Activated CD8-positive, alpha-beta memory T cell treated with anti-CD3 and anti-CD28 coated beads for 48 hours (primary cell): ENCODE measurements at places on chromosomes 4 and X.

- no peak for DNase-seq
These were observed 14.3 kb downstream of the DCAF8L1 start for GRCh38 chrX:27966955-27967354.

DNA sequence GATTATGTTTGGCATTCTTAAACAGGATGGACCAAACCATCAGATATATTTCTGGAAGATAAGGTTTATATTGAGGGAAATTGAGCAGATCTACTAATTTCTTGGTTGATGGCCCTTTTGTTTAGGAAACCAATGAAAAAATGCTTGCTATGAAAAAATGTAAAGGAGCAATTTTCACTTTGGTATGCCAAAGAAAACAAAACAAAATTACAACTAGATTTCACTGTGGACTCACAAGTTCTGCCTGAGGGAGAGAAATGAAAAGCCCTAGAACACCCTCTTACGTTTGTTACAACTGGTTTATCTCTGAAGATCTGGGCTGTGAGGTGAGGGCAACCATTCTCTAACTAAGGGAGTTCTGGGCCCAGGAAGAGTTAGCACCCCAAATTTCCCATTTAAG lies 122.5 kb upstream of the IL15 start:
- DNase-seq, result no peak

DNA sequence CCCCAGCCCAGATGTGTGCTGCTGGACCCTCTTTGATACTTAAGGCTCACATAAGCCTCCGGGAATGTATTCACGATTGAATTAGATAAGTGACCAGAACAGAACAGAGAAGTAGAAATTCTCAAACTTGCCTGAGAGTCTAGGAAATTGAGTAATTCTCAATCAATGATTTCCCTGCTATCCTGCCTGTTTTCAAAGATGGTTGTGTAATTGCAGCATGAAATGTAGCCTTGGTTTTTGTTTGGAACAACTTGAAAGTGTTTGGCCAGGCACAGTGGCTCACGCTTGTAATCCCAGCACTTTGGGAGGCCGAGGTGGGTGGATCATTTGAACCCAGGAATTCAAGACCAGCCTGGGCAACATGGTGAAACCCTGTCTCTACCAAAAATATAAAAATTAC lies 41.2 kb downstream of the TNIP2 start:
- no peak for DNase-seq

GRCh38 chr4:126369076-126369475 lies 1054.3 kb downstream of the FAT4 start:
- no peak for DNase-seq

DNA sequence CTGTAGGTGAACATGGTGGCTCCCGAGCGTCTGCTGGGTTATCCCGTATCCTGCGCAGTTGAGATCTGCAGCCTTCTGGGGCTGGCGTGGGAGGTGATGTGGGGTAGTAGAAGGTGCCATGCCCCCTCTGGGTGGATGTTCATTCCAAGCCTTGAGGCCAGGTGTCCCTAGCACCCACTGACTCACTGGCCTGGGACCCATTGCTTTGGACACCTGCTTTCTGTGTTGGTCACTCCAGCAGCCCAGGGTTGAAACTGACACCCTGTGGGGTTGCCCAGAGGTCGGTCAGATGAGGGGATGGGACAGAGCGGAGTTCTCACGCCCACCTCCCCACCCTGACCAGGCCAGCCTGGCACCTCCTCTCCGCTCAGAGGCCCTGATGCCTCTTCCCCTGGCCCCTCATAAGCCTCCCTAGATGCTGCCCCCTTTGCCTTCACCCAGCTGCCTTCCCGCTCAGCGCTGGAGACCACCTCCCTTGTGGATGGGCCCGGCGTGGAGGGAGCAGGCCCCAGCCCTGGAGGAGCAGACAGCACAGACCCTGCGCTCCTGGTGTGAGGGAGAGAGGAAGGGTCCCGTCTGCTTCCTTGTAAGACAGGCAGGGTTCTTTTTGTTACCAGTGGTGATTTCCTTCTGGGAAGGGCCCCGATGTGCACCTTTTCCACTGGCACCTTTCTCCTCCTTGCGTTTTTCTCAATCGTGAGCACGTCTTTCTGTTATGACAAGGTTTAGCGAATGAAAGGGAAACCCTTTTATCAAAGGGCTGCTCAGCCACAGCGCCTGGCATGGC lies 2.0 kb downstream of the DOK7 start:
- DNase-seq, result no peak

GRCh38 chrX:136525738-136526606 lies 6.0 kb upstream of the VGLL1 start:
- no peak for DNase-seq

DNA sequence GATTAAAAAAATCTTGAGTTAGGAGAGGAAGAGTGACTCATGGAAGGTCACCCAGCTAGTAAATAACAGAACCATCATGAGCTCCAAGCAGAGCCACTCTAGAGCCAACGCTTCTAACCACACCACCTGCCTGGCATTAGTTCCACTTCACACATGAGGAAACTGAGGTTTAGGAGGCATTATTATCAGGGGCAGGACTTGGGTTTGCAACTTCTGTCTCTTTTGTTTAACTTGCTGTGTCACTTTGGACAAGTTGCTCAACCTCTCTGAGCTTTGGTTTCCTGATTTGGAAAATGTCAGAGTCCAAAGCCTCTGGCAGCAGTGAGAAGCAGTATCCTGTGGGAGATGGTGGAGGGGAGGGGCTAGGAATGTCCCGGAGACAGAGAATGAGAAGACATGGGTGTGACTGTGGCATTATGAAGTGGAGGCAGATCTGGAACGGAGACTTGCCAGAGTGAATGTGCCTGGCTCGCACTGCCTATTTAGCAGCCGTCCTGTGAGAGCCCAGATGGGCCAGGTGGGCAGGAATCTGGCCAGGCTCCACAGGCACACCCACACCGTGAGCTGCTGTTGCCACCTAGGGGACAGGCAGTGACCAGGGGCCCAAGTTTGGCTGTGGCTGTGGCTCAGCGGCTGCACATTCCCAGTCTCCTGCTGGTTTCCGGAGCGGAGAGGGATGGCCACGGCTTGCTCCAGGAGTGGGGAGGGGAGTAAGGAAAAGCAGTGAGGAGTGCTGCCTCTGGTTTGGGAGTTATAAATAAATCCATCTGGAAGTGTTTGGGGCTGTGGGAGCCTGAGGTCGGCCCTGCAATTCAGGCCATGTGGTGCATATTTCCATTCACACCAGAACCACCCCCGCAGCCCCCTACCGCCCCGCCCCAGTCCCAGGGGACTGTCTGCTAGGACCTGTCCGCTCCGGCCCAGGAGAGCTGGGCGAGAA lies 93.4 kb downstream of the NHSL2 start:
- no peak for DNase-seq

GRCh38 chr4:37687194-37687562 lies 1.0 kb upstream of the RELL1 start:
- no peak for DNase-seq

DNA sequence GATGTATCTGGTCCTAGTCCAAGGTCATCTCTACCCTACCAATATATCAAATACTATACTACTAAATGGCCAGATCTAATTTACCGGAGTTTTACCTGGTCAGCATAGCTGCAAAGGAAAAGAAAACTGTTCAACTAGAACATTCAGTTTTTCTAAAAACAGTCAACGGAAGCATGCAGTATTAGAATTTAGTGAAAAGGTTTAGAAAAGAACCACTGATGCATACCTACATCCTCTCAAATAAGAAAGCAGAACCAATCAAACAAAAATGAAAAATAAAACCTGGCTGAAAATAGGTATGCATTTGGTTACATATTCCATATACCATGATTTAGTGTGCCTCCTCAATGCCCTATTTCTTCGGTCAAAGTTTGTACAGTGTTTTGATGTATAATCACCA lies 140.0 kb downstream of the CHM start:
- DNase-seq, result no peak

- DNase-seq, result no peak
These were observed 20.2 kb upstream of the RASGEF1B start for GRCh38 chr4:81491943-81492342.

GRCh38 chr4:151753056-151753455 lies 7.8 kb downstream of the GATB start:
- no peak for DNase-seq

GRCh38 chr4:52606726-52607125 lies 52.4 kb downstream of the USP46 start:
- no peak for DNase-seq

DNA sequence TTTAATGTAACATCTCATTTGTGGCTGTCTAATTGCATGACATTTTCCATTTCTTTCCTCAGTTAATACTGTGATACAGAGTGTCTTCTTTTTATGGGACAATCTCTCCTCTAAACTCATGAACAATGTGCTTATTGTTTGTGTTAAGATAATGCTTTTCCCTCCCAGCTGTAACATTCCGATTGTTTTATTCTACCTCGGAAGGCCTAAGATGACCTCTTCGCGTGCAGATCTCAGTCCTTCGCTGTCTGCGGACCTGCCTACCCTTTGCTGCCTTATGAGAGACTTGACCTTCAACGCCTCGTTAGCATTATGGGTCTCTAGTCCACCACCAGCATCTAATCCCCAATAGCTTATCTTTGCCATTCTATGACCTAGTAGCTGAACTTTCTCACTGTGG lies 29.8 kb upstream of the ZFP42 start:
- DNase-seq, result no peak

DNA sequence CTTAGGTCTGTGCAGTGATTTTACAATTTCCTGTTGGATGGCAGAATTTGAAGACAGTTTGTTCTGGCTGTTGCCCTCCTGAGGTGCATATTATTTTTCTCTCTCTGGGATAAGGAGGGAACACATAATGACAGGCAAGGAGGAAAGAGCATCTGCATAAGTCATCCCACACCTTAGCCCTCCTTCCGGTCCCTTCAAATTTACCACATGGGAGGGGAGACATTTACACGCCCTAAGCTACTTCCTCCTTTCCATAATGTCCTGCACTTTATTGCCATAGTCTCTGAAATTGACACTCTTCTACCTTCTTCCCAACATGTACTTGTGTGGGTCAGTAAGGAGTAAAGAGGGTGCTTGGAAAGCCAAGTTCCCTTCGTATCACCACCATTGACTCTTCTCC lies 13.9 kb downstream of the SMPX start:
- no peak for DNase-seq

- DNase-seq, result no peak
These were observed 339.7 kb upstream of the PCDH7 start for GRCh38 chr4:30380404-30380998.

GRCh38 chrX:134244043-134244442 lies 7.1 kb downstream of the CCDC160 start:
- no peak for DNase-seq

DNA sequence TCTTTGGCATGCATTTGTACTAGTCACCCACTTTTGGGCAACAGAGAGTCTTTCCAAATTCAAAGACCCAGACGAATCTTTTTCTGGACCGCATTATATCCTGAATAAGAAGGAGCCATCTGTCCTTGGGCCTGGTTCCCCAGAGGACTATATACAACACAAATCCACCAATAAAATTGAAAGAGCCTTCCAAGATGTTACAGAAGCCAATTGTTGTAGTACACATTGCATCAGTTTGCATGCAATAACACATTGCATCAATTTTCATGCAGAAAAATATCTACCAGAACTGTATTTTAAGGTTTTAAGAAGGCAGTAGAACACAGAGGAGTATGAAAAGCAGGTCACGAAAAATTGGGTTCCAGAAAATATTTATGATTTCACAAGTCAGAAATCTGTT lies 203.2 kb downstream of the HTR2C start:
- DNase-seq, result no peak

DNA sequence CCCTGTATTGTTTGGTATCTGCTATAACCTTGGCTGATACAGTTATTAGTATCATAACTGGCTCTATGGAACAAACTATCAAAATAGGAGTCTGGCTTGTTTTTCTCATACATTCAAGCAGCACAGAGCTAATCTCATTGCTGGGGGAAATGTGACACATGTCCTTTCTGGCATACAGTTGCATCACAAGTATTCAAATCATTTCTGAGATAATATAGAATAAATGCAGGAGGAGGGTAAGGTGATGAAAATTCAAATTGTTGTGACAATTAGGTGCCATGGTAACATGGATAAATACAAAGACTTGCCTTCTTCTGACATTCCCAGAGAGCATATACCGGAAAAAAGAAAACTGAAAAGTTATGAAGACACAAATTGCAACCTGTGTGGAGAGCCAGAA lies 2706.8 kb downstream of the ARAP2 start:
- DNase-seq, result no peak

DNA sequence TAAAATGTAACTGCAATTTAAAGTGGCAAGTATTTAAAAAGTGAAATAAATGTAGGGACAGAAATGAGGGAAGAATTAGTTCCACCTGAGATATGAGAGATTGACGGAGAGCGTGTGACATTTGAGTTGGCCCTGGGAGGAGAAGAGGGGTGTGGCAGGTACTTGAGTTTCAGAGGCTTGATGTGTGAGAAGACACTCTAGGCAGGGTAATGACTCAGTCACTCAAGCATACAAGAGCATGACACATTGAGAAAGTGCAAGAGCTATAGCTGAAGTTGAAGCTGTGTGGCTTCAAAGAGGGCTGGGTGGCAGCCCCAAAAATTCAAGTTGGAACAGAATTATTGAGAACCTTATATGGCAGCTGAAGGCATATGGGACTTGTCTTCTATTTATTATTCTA lies 420.5 kb downstream of the SLITRK2 start:
- DNase-seq, result no peak

DNA sequence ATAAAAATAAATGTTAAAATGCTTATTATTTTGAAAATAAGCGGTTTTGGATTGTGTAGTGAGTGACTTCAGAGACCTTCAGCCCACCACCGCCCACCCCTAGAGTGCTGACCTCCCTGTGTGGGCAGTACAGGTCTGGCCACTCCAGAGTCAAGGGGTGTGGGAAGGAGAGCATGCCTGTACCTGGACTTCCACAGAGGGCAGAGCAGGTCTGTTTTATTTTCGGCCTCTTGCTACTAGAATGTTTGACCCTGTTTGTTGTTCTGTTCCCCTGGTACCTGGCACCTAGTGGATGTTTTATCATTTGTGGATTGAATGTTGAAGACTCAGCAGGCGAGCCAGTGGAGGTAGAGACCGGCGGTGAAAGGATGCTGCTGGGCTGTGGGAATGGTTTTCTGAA lies 14.3 kb downstream of the PIGG start:
- DNase-seq, result no peak

GRCh38 chrX:6770936-6771335 lies 236.0 kb upstream of the VCX3A start:
- DNase-seq, result no peak

GRCh38 chr4:7206911-7207567 lies 14.7 kb downstream of the SORCS2 start:
- no peak for DNase-seq

DNA sequence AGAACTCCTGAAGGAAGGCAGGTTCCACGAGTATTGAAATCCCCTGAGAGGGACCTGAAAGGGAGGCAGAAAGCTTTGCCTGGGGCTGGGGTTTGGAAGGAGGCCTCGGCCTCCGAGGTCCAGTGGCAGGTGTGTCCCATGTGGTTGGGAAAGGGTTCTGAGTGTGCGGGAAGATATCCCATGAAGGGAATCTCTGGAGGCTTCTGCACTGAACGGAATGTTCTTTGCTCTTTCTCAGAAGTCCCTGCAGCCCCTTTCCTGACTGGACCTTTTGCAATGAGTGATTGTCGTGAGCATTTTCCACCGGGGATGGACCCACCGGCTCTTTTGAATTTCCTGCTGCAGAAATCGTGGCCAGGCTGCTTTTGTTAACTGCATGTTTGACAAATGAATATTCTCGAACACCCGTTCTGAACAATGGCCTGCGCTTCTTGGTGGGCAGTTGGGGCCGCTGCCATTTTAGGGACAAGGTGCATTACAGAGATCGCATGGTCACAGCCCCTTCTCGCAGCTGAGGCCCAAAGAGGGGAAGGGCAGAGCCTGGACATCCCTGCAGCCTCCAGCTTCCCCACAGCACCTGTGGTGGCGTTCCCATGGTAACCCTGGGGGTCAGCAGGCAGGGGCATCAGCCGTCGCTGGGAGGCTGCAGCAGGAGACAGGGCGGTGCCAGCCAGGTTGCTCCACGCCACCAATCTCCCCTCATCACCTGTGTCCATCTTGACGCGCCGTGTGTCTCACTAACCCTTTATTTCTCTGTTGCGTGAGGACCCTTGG lies 18.3 kb upstream of the HTRA3 start:
- no peak for DNase-seq
